ENCODE measurements at places on chromosomes 2 and 18.

- no peak for DNase-seq
These were observed 17.7 kb upstream of the HNRNPLL start for GRCh38 chr2:38620282-38620977.

- DNase-seq: no peak
These were observed 20.2 kb upstream of the PRKCE start for GRCh38 chr2:45631319-45631718.

GRCh38 chr2:234071664-234072063 is 21.2 kb downstream of the SPP2 start:
- DNase-seq: no peak

- no peak for DNase-seq
These were observed 63.6 kb downstream of the EXOC6B start for GRCh38 chr2:72762276-72762675.

- no peak for DNase-seq
These were observed 51.4 kb downstream of the BCL2 start for GRCh38 chr18:63267975-63268721.

DNA sequence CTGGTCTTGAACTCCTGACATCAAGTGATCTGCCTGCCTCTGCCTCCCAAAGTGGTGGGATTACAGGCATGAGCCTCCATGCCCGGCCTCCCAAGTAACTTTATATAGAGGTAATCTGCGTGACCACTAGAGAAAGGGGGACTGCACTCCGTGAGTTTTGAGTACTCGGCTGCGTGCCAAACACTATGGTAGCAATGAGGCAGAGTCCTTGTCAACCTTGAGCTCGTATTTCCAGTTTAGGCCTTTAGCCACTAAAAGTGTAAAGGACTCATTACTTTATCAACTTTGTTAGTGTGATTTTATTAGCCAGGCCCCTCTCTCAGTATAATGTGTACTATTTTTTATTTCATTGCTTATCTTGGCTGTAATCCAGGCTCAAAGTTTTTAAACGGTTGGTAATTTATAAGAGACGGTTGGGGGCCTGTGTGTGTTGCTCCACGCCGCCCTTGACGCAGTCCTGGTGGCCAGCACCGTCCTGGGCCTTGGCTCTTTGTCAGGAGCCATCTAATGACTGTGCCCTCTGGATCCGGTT is 56.2 kb downstream of the ZCCHC2 start:
- no peak for DNase-seq

DNA sequence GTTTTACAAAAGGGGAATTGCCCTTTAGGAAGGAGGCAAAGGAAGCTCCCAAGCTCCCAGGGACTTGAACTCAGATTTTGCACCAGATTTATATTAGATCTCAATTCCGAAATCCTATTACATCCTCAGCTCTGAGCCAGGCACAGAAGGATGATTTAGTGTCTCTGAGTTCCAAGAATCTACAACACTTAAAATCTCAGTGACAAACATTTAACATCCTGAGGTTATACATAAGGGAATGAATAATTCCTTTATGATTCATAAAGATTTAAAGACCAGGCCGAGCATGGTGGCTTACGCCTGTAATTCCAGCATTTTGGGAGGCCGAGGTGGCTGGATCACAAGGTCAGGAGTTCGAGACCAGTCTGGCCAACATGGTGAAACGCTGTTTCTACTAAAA is 16.5 kb upstream of the SLC20A1 start:
- DNase-seq: no peak

DNA sequence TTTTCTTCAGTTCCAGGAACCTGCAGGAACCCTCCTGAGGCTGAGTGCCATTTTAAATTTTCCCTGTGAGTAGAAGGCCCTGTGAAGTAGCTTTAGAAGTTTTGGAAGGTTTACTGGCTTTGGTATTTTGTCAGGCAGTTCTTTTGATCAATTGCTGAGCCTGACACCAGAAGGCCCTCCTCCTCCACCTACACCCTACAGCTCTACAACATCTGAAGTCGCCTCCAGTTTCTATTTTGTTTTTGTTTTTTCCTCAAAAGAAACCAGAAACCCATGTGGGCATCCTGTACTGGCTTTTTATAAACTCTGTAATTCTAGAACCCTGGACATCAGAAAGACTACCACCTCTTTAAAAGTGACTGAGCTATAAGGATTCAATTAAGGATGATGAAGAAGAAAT is 153.7 kb downstream of the NRXN1 start:
- DNase-seq: no peak

DNA sequence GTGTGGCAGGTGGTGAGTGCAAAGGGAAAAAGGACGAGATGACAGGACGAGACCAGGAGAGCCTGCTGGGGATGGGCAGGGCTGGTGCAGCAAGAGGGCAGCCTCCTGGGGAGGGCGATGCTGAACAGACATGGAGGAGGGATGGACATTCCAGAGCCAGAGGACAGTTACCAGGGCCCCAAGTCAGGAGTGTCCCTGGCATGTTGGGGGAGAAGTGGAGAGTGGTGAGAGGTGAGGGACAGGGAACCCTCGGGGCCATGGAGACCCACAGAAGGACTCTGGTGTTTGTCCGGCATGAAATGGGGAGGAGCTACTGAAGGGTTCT is 19.0 kb downstream of the MTERF4 start:
- DNase-seq: no peak

- no peak for DNase-seq
These were observed 408.1 kb downstream of the THSD7B start for GRCh38 chr2:137173463-137173862.

DNA sequence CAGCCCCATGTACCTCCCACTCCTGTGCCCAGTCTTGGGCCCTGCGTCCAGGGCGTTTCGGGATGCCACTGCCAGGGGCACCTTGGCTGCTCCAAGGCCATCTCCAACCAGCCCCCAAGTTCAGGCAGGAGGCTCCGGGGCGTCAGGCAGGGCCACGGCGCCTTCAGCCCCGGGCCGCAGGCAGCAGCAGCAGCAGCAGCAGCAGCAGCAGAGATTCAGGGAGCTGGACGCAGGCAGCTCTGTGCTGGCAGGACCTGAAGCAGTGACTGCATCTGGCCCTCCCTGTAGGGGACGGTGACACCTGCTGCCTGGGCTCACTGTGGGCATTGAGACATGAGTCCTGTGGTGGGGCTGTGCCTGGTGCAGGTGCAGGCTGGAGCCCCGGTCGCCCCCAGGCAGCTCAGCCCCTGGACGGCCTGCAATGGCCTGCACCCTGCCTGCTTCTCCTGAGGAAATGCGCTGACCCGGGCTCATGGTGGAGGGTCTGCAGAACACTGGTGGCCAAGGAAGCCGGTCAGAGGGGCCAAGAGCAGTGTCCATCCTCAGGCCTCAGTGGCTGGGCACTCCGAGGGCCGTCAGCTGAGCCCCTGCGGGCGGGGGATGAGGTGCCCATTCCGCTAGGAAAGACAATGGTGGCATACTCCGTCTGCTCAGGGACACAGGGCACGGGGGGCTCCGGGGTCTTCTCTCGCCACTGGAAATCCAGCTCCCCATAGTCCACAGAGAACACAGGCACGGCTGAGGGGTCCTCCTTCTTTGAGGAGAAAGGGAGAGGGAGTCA is 8.0 kb downstream of the PDCD1 start:
- DNase-seq: no peak

DNA sequence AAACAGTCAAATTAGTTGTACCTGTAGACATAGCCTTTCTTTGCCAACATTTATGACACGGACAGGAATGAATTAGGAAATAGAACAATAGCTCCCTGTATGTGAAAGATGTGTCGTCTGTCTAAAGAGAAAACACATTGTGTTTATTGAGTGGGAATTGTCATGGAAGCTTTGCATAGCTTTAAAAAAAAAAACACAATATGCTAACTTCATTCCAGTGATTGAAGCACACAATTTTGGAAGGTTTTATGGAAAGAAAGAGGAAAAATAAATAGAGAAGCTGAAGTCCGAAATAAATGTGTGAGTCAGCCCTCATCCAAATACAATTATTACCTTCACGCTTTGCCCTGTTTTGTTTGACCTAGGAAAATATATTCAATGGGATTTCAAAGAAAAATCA is 1095.7 kb downstream of the TSN start:
- DNase-seq: no peak

DNA sequence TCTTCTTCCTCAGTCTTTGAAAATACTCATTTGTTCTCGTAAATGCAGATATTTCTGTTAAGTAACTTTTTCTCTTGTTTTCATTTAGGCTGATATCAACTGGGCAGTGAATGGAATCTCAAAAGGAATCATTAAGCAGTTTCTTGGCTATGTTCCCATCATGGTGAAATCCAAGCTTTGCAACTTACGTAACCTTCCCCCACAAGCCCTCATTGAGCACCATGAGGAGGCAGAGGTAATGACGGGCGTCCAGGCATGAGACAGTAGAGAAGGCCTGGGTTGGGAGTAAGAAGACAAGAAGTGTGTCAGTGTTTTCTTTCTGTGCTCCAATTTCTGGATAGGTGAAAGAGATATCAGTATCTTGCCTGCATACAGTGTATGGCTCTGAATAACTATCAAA is 5.1 kb downstream of the POLR1B start:
- DNase-seq: no peak

- no peak for DNase-seq
These were observed 395.8 kb downstream of the PID1 start for GRCh38 chr2:228875152-228875900.

GRCh38 chr2:208792766-208793165 is 386.2 kb downstream of the PTH2R start:
- DNase-seq: no peak

- no peak for DNase-seq
These were observed 312.0 kb upstream of the TNP1 start for GRCh38 chr2:217171874-217172273.

GRCh38 chr2:218419630-218420216 is 800 bp downstream of the VIL1 start:
- no peak for DNase-seq

GRCh38 chr2:9103663-9104277 is 100.3 kb upstream of the MBOAT2 start:
- DNase-seq: no peak

DNA sequence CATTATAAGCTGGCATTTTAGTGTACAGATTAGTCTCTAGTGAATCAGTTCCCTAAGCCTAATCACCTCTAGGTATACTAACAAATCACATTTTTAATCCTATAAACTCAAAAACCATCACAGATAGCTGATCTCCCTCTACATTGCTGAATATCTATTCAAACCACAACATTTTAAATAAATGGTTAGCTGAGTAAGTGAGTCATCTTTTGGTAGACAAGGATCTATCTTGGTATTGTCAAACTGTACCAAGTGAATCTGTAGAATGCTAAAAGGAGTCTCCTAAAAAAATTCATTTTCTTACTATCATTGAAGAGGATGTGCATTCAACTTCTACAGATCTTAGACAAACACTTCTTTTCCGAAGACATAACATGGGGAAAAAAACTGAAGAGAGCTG is 40.7 kb downstream of the INO80D start:
- DNase-seq: no peak

DNA sequence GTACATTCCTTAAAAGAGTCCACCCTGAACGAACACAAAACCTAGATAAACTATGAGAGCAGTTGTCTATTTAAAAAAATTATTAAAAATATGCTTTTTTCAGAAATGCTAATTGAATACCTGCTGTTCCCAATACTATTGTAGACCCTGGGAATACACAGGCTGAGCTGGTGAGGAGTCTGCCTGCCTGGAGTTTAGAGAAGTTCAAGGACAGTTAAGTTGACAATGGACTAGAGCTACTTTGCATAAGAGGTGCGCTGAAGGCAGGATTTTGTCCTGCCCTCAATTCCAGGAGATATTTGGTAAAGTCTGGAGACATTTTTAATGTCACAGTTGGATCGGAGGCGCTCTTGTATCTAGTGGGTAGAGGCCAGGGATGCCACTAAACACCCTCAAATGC is 110.2 kb downstream of the SETBP1 start:
- no peak for DNase-seq

- DNase-seq: no peak
These were observed 39.4 kb downstream of the RBMS1 start for GRCh38 chr2:160454070-160454797.

DNA sequence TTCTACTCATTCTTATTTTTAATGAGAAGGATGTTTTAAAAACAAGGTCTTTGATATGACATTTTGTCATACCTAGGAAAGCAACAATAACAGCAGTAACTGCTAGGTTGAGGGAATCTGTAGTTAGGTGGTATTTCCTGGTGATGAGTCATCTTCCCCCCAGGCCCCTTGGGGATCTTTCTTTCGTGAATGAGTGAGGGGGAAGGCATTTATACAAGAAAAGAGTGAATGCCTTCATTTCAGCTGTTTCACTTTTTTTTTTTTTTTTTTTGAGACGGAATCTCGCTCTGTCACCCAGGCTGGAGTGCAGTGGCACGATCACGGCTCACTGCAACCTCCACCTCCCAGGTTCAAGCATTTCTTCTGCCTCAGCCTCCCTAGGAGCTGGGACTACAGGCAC is 108.6 kb downstream of the MAP4K4 start:
- DNase-seq: no peak

GRCh38 chr2:65960953-65961352 is 474.0 kb upstream of the MEIS1 start:
- DNase-seq: no peak

DNA sequence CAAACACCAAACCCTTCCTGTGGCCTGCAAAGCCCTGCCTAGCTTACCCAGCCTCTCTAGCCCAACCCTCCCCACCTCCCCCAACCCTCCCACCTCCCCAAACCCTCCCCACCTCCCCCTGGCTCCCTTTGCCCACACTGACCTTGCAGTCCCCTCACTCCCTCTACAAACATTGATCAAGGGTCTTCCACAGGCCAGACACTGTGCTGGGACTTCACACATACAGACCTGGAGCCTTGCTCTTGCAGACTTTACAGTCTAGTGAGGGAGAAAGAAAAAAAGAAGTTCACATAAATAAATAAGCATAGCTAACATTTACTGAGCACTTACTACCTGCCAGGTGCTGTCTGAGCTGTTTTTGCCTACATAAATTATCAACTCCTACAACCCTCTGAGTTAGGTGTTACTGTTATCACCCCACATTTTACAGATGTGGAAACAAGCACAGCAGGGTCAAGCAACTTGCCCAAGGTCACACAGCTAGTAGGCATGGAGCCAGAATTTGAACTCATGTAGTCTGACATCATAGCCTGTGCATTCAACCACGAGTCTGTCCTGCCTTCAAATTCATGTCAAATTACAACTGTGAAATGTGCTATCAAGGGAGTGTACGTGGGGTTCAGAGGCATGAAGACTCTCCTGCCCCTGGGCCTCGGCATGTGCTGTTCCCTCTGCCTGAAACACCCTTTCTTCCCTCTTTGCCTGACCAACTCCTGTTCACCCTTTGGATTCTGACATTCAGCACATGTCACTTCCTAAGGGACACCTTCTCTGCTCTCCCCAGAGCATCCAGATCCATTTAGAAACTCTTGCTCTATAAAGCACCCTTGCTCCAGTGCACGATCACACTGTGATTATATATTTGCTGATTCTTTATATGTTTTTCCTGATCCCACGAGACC is 209.9 kb downstream of the TNS1 start:
- DNase-seq: no peak

- no peak for DNase-seq
These were observed 686.8 kb upstream of the ZEB2 start for GRCh38 chr2:145206496-145207281.

DNA sequence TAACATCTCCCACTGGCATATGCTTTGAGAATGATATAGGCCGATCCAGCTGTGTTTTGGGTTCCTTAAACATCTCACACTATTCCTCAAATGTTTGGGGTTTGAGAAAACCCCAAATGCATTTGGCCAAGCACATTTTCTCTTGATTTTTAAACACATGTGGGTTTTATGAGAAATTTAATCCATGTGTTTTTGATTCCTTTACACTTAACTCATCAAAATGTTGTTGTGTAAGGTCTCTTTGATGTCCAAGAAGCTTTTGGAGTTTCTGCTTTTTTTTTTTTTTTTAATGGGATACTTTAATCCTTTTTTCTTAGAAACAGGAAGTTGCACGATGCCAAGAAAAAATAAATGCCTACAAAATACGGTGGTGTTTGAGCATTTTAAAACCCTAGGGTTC is 339.8 kb upstream of the TCF4 start:
- DNase-seq: no peak
